Bronchial epithelial cell (primary cell): ENCODE measurements at places on chromosomes 7 and 10. TPM values are rescaled to one million over a fixed set of nuclear protein-coding genes. Genes with fewer than 3 reads are reported as not detected.

SPDYE8 gene
- not detected in 2 replicates for total RNA-seq

COL17A1 gene
- 594 and 626 TPM in 2 replicates for total RNA-seq

MYO1G gene
- 0.13 and 0.26 TPM in 2 replicates for total RNA-seq

BUD23 gene
- total RNA-seq, result 97.9 and 104 TPM in 2 replicates

AKR1C2 gene
- total RNA-seq, result 191 and 222 TPM in 2 replicates

STOX1 gene
- total RNA-seq, result under 0.01 TPM in 1 of 2 replicates, not detected in the other

MLXIPL gene
- total RNA-seq, result under 0.01 TPM in 1 of 2 replicates, not detected in the other

TUBB8 gene
- total RNA-seq, result not detected in 2 replicates

TRIM50 gene
- total RNA-seq, result not detected in 2 replicates

NOC3L gene
- total RNA-seq, result 18.2 and 22.6 TPM in 2 replicates

SYNPO2L gene
- under 0.01 TPM in 1 of 2 replicates, not detected in the other for total RNA-seq

ZNF25 gene
- 5.8 and 7.2 TPM in 2 replicates for total RNA-seq

GNG11 gene
- total RNA-seq, result 0.26 and 0.38 TPM in 2 replicates

FAM171A1 gene
- 2.6 TPM in 2 replicates for total RNA-seq

SLC13A1 gene
- total RNA-seq, result not detected in 2 replicates

SNX8 gene
- 8.7 and 12.9 TPM in 2 replicates for total RNA-seq

GRIFIN gene
- not detected in 2 replicates for total RNA-seq

SOSTDC1 gene
- not detected in 2 replicates for total RNA-seq

SLC39A12 gene
- not detected in 2 replicates for total RNA-seq

PON1 gene
- total RNA-seq, result not detected in 2 replicates

PTPRN2 gene
- 1.1 and 2.8 TPM in 2 replicates for total RNA-seq

ZCCHC24 gene
- total RNA-seq, result 0.53 and 0.90 TPM in 2 replicates

DNAH11 gene
- 2.6 and 4.1 TPM in 2 replicates for total RNA-seq

SPDYE16 gene
- not detected in 2 replicates for total RNA-seq

ELFN1 gene
- total RNA-seq, result under 0.01 TPM in 1 of 2 replicates, not detected in the other

MAGI2 gene
- total RNA-seq, result 2.6 and 2.7 TPM in 2 replicates

HKDC1 gene
- 3.9 and 12.7 TPM in 2 replicates for total RNA-seq

DHX32 gene
- total RNA-seq, result 34.4 and 37.6 TPM in 2 replicates

DLX6 gene
- total RNA-seq, result not detected in 2 replicates

PTN gene
- 0.26 and 0.77 TPM in 2 replicates for total RNA-seq

TLL2 gene
- 0.26 TPM in 2 replicates for total RNA-seq

CLRN3 gene
- total RNA-seq, result not detected in 2 replicates

PNLIP gene
- under 0.01 TPM in 2 replicates for total RNA-seq

CRYGN gene
- total RNA-seq, result not detected in 2 replicates
